ENCODE measurements at places on chromosomes 16 and 17.

DNA sequence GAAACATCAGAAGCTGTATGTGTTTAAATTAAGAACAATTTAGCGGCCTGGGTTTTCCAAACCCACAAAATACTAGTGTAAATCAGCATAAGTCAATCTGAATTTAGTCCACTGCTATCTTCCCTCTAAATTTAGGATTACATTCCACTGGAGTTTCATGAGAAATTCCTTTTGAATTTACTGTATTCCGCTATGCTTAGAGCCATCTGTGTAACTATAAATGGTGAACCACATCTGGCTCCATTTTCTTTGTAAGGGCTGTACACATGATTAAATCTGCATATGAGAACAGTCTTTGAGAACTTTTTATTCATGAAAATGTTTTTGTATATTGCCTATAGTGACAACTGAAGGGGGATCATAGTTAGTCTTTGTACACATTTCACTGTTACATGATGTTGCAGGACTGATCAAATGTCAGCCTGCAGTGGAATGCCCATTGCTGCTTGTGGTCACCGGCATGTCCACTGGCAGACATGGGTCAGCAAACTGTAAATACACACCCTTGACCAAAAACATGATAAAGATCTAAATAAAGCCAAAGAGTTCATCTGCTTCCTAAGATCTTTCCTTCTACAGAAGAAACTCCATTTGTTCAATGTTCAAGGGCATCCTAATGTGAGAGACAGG lies 36.8 kb downstream of the RPGRIP1L start:
- DNase-seq = peak; percentile 53

DNA sequence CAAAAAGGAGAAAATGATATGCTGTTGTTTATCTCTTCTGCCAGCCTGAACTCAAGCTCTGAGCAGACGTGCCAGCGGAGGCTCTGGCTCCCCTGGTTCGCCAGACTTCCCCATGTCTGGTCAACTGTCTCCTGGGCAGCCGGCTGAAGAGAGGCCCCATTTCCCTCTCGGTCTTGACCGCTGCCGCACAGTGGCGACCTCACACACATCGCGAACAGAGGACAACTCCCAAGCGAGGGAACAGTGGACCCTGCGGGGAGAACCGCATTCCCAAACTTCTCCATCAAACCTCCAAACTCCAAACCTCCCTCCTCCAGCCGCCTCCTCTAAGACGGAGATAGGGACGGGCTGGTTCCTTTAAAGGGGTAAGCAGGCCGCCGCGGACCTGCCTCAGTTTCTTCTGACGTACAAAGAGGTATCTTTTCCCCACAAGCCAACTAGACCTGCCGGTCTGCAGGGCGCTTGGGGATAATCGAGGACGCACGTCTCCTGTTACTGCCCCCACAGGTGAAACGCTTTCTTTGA lies 24.9 kb upstream of the RFFL start:
- no peak for DNase-seq

DNA sequence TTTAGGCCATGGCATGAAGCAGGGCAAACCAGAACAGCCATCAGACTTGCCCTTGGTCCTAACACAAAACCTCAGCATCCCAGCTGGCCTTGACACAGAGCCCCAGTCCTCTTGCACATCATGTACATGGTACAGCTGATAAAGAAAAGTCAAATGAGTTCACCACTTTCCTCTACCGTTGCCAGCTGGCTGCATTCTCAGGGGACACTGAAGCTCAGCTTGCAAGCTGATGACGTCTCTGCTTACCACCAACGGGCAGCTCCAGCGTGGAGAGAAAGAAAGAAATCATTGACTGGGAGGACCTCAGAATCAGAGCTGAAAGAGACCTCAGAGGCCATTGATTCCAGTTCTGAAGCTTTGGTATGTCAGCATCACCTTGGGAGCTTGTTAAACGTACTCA lies 80.7 kb upstream of the CES5A start:
- DNase-seq = no peak

GRCh38 chr17:33200587-33200986 lies 92.5 kb downstream of the ASIC2 start:
- DNase-seq = no peak

- peak; percentile 75 for DNase-seq
These were observed 2.6 kb downstream of the ARHGAP17 start for GRCh38 chr16:25012525-25012991.

Measured in AG09319 (cell line).